ENCODE measurements at places on chromosomes 4 and X. TPM values are rescaled to one million over a fixed set of nuclear protein-coding genes. Genes with fewer than 3 reads are reported as not detected.

GRCh38 chrX:99308302-99308701 lies 1101.8 kb downstream of the PCDH19 start:
- no peak for DNase-seq

- DNase-seq = no peak
These were observed 653.9 kb upstream of the MAGEB2 start for GRCh38 chrX:29561417-29561816.

DNA sequence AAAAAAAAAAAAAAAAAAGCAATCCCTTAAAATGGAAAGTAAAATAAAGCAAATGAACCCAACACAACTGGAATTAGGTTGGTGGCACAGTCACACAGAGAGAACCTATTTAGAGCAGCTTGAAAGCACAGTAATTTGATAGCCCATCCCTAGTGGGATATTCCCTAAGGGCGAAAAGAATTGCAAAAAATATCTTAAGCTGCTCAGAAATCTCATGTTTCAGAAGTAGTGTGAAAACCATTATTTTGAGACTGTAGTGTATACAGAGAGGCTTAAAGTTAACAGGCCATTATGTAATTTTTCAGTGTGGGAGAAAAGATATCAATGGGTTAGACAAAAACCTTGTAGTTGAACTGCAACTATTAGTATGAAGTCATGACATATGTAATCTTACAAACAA lies 40.0 kb upstream of the DHX15 start:
- DNase-seq = no peak

DNA sequence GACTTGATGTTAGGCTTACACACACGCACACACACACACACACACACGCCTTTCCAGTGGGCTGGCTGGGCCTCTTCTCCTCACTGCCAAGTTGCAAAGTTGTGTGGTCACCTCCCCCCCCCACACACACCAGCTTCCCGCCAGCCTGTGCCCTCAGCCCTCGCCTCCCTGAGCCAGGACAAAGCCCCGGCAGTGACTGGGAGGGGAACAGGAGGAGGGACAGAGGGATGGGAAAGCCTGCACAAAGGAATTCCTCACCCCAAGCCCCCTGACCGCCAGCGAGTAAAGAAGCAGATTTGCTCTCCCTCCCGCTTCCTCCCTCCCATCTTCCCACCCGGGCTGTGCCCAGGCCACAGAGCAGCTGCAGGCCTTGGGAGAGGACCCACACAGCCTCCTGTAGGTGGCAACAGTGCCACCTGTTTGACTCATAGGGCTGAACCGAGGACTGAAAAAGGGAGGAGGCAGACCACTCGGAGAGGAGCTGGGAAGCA lies at the start of gene GDPD2:
GDPD2 (plus strand) TSS at position 464 of the 491 bp plus-strand sequence. CDS start 1,671 bp downstream, outside the sequence.
- no peak for DNase-seq

Gene SHROOM3
- 6.1 TPM for total RNA-seq

Data from sigmoid colon (tissue), 7 donors.